Thymus (tissue), 14 donors: ENCODE measurements at places on chromosomes 5 and 9. TPM values are rescaled to one million over a fixed set of nuclear protein-coding genes. Genes with fewer than 3 reads are reported as not detected.

DNA sequence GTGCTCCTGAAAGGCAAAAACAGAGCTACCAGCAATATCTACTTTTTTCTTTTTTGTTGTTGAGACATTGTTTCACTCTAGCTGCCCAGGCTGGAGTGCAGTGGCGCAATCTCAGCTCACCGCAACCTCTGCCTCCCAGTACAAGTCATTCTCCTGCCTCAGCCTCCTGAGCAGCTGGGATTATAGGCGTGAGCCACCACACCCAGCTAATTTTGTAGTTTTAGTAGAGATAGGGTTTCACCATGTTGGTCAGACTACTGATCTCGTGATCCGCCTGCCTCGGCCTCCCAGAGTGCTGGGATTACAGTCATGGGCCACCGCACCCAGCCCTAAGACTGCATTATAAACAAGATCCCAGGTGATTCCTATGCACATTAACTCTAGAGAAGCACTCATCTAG, 17.0 kb downstream of the PLPP1 start:
- DNase-seq, result no peak

GRCh38 chr9:98374385-98375051, 119.1 kb upstream of the TBC1D2 start:
- no peak for DNase-seq

GRCh38 chr9:93319301-93319991, 132.0 kb upstream of the FAM120A start:
- DNase-seq, result no peak

DNA sequence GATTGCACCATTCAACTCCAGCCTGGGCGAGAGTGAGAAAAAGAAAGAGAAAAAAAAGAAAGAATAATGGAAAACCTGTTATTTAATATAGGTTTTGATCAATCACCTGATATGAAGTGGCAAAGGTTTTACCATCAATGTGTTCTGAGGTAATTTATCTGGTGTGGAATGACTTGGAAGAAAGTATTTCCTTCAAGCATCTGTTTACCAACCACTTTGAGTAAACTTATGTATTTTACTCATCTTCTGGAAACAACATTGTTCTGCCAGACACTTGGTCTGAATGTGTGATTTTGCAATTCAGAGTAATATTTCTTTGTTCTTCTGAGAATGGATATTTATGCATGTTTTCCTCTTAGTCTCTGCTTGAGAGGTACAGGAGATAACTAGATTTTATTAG, 24.3 kb downstream of the KIF2A start:
- DNase-seq, result no peak

- DNase-seq, result no peak
Measured at GRCh38 chr5:160742446-160742845, 109.6 kb downstream of the ATP10B start.

- no peak for DNase-seq
Measured at GRCh38 chr9:109770101-109770500, 9.9 kb upstream of the PALM2AKAP2 start.

GRCh38 chr5:107680799-107681198, 10.1 kb upstream of the EFNA5 start:
- no peak for DNase-seq

DNA sequence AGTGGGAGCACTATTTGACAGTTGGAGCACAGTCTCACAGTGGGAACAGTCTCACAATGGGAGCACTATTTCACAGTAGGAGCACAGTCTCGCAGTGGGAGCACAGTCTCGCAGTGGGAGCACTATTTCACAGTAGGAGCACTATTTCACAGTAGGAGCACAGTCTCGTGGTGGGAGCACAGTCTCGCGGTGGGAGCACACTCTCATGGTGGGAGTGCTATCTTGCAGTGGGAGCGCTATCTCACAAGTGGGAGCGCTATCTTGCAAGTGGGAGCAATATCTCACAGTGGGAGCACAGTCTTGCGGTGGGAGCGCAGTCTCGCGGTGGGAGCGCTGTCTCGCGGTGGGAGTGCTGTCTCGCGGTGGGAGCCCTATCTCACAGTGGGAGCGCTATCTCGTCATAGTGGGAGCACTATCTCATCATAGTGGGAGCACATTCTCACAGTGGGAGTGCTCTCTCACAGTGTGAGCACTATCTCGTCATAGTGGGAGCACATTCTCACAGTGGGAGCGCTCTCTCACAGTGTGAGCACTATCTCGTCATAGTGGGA, 56.1 kb downstream of the MED10 start:
- no peak for DNase-seq

- no peak for DNase-seq
Measured at GRCh38 chr9:77833561-77834429, 185.7 kb upstream of the GNA14 start.

- peak; percentile 77 for DNase-seq
Measured at GRCh38 chr9:19925674-19926503, 137.1 kb upstream of the SLC24A2 start.

DNA sequence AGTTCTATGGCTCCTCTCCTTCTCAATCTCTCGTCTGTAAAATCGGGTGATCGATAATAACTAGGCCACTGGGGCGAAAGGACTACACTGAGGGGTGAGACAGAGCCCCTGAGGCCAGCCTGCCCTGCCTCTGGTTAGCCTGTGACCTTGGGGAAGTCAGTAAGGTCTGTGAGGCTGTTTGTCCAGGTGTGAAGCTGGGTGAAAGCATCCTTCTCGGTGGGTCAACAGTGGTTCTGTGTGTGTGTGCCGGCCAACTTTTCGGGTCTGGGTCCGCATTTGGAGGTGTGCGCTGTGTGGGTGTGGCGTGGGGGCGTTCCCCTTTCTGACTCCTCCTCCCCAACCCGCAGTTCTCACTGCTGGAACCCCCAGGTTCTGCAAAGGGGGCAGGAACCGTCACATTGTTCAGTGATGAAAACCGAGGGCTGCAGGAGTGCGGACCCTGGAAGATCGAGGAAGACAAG, 5.0 kb upstream of the RNF44 start:
- peak; percentile 70 for DNase-seq

Gene KCNMB1
- total RNA-seq, result 0.57 TPM

GRCh38 chr5:72510610-72511181, 3.5 kb upstream of the ZNF366 start:
- DNase-seq, result no peak

- DNase-seq, result no peak
Measured at GRCh38 chr5:13955896-13956295, 11.4 kb upstream of the DNAH5 start.

DNA sequence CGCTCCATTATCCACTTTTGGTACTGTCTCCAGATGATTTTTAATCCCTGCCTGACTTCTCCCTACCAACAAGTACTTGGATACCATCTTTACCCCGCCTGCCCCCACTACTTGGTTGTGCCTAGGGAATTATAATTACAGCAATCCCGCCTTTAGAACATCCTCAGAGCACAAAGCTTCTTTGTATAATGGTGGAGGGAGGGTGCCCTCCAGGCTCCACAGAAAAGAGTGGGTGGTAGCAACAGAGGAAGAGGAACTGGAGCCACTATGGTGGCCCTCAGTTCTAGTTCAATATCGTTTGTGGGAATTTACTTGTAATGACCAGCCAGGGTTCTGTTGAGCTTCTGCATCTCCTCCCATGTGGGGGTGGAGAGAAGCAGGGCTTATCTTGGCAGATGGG, 79.0 kb upstream of the RNF38 start:
- DNase-seq, result no peak

GRCh38 chr5:73797132-73797510, 171.1 kb downstream of the ARHGEF28 start:
- DNase-seq, result no peak

DNA sequence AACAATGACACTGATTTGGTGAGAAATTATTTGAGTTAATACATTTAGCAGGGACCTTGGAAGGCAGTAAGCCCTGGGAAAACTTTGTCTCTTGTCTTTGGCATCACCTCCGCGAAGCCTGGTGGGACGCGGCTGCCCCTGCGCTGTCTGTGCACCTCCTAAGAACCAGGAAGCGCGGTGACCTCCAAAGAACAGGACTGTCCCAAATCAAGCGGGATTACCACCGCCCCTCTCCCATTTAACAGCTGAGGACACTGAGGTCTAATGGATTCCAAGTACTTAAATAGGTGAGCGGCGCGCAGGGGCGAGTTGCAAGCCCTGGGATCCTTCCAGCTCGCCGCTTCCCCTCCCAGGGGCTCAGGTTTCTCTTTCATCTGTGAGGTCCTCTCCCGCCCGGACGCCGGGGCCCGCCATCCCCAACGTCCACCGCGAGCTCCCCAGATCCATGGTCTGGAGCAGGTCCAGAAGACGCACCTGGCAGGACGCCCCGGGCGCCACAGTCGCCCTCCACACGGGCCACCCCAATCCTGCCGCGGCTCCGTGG, 432 bp downstream of the STARD4 start:
- DNase-seq, result no peak

Gene FAXDC2
- total RNA-seq, result 2.9 TPM

DNA sequence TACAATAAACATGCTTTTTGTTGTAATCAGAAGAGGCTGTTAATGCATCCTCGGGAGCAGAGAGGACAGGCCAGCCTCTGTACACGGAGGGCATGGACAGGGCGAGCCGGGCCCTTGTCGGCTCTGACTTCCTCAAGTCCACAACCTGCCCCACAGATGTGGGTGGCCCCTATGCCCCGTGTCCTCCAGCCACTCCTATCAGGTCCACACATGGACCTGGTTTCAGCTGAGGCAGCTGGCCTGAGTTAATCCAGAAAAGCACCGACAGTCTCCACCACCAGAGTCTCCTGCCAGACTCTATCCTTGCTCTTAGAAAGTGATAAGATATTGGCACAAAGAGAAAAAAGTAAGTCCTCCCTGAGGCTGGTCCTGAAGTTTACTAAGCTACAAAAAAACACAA, 52.4 kb upstream of the PHYKPL start:
- no peak for DNase-seq

GRCh38 chr5:88872971-88873370, 10.0 kb downstream of the MEF2C start:
- DNase-seq, result no peak

DNA sequence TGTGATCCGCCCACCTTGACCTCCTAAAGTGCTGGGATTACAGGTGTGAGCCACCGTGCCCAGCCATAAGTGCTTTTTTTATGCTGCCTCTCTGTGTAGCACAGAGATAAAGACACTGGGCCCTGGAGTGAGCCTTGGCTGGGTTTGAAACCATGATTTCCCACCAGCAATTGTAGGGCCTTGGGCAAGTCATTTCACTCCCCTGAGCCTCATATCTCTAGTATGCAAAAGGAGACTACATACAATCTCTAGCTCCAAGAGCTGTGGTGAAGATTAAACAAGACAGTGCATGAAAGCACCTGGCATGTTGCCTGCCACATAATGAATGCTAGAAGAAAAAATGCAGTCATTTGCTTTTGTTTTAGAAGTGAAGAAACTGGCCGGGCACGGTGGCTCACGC, 3.9 kb downstream of the FABP6 start:
- DNase-seq, result no peak

DNA sequence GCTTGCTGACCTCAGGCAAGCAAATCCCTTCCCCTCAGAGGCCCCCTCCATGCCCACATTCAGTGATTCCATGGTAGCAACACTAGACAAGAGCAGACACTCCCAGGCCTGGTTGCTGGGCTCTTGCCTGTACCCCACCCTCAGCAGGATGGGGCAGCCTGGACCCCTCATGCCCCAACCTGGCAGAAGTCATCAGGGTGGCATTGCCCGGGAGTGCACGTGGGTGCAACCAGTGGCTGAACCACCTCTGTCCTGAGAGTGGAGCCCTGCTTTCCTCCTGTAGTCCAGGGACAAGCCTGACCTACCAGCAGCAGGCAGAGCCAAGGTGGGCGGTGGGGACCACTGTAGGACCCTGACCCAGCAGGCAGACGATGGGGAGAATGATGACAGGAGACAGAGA, 65.8 kb upstream of the TBC1D2 start:
- no peak for DNase-seq

DNA sequence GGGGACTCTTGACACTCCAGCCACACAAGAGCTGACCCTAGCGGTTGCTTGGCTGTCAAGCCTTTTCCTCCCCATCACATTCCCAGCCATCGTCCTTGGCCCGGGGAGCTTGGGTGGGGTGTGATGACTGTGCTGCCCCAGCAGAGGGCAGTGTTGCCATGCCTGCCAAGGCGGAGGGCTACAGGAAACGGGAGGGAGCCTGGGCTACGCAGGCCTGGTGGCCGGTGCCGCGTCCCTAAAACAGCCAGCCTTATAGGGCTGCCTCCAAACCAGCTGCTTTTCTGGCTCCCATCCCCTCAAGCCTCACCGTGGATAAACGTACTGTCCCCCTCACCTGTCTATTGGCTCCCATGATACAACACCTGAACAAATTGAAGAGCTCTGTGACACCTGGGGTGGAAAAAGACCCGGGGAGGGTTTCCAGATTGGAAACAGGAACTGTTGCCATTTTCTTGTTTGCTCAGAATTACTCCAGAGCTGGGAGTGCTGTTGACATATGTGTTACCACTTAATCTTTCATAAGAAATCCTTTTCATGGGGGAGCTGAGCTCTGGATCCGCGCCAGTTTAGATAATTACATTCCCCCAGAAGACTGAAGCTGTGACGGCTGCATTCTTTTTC, 72.8 kb upstream of the ASTN2 start:
- DNase-seq, result peak; percentile 26

Gene IRGM
- total RNA-seq, result 0.28 TPM

- no peak for DNase-seq
Measured at GRCh38 chr5:166860426-166860825, 1431.0 kb upstream of the WWC1 start.

- DNase-seq, result no peak
Measured at GRCh38 chr5:161481922-161482321, 64.6 kb downstream of the GABRB2 start.

Gene TAF1L
- total RNA-seq, result not detected

GRCh38 chr5:11733185-11733839, 170.9 kb downstream of the CTNND2 start:
- no peak for DNase-seq

GRCh38 chr5:132369474-132370180, at the start of gene SLC22A5:
TSS of gene SLC22A5 (plus strand) at chr5:132369710. CDS start at chr5:132369973, 263 bp downstream.
- DNase-seq, result peak; percentile 47

- no peak for DNase-seq
Measured at GRCh38 chr5:63255594-63255993, 677.0 kb downstream of the LRRC70 start.

DNA sequence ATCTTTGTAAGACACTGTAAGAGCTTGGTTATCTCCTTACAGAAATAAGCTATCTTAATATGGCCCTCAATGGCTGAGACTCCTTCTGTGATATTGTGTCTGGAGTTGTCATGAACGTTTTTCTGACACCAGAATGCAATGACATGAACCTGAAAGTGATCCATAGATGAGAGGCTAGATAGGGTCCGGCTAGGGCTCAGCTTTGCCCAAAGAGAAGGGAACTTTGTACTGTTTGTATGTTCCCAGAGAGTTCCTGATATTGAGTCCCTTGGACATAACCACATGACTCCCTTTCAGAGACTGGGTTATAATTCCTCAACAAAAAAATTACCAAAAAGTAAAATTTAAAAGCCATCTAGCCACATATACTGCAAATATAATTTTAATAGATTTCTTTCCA, 575.8 kb upstream of the CLINT1 start:
- no peak for DNase-seq

Gene SRD5A1
- 6.9 TPM for total RNA-seq

DNA sequence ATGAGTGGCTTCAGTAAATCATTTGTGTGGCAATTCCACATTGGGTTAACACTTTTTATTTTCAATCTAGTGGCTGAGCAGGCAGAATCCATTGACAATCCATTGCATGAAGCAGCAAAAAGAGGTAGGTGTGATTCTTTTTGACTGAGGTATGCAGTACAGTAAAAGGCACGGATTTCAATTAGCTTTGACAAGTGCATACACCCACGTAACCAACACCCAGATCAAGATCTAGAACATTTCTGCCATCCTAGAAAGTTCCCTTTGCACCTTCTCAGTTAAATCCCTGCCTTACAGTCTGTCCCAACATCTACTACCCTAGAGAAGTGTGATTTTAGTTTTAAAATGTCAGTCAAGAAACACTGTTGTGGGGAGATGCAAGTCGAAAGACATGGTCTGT, 43.4 kb downstream of the OSTF1 start:
- DNase-seq, result no peak

GRCh38 chr5:120456006-120456405, 8.1 kb upstream of the PRR16 start:
- no peak for DNase-seq
